ENCODE measurements at places on chromosomes 7 and 10.
A peak's percentile ranks its signal among the peaks of the same experiment; 100 is the strongest.

GRCh38 chr7:135744938-135745702, 3.5 kb downstream of the FAM180A start:
- DNase-seq: no peak

DNA sequence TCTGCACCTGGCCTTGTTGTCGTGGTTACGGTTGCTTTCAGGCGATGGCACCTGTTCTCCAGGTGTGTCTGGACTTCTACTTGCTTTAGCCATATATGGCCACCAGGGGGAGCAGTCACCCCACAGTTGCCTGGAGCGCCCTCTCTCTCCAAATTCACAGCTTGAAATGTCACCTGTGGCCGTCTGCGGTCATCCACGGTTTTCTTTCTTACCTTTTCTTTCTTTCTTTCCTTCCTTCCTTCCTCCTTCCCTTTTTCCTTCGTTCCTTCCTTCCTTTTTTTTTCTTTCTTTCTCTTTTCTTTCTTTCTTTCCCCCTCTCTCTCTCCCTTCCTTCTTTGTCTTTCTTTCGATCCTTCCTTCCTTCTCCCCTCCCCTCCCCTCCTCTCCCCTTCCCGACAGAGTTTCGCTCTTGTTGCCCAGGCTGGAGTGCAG, 150.5 kb upstream of the VKORC1L1 start:
- peak; percentile 44 for DNase-seq

GRCh38 chr7:76354516-76354915, 4.3 kb downstream of the YWHAG start:
- DNase-seq: no peak

DNA sequence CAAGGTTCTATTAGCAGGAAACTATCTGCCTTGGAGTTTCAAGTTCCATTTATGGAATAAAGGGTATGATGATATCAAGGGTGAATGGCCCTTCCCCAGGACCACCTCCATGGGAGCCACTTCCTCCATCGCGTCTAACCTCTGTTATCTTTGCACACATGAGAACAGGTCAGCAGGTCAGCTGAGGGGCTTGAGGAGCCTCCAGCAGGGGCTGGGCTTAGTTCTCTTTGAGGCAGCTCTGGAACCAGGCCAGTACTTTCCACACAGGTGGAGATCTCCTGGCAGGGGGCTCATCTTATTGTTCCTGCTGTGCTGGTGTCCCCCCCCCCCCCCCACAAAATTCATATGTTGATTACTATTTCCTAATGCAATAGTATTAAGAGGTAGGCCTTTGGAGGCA, 472.2 kb upstream of the ZMIZ1 start:
- no peak for DNase-seq

DNA sequence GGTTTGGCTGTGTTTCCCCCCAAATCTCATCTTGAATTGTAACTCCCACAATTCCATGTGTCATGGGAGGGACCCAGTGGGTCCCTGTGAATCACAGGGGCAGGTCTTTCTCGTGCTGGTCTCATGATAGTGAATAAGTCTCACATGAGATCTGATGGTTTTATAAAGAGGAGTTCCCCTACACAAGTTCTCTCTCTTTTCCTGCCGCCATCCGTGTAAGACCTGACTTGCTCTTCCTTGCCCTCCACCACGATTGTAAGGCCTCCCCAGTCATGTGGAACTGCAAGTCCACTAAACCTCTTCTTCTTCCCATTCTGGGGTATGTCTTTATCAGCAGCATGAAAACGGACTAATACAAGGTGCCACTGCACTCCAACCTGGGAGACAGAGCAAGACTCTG, 329.2 kb downstream of the TNS3 start:
- DNase-seq: no peak

DNA sequence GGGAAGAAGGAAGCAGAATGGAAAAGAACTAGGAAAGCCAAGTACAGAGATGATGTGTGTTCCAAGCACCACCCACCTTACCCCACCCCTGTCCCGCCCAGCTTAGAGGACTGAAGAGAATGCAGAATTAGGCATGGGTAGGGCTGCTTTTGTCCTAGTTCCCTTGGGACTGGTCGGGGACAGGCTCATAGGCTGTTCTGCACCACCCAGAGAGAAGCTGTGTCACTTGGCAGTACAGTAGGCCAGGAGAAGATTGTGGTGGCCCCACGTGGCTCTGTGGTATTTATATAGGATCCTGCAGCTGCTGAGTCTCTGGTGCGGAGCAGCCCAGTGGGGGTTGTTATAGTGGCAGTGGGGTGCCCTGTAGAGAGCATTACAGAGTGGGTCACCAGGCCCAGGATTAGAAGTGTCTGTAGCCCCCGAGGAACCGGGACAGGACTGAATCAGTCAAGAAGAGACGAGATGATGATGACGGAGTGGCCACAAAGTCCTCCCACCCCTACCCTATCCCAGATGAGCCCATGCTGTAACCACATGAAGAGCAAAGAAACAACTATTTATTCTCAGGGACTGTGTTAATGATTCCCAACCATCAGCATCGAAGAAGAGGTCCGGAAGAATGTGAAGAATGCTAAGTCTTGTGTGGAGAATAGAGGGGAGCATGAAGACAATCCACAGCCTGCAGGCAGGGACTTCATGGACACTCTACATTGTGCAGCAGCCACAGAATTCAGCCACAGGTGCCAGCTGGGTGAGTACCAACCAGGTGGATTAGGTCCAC, 88.9 kb downstream of the C1GALT1 start:
- DNase-seq: no peak

- no peak for DNase-seq
Observed at GRCh38 chr7:11779864-11780674, 51.9 kb downstream of the THSD7A start.

DNA sequence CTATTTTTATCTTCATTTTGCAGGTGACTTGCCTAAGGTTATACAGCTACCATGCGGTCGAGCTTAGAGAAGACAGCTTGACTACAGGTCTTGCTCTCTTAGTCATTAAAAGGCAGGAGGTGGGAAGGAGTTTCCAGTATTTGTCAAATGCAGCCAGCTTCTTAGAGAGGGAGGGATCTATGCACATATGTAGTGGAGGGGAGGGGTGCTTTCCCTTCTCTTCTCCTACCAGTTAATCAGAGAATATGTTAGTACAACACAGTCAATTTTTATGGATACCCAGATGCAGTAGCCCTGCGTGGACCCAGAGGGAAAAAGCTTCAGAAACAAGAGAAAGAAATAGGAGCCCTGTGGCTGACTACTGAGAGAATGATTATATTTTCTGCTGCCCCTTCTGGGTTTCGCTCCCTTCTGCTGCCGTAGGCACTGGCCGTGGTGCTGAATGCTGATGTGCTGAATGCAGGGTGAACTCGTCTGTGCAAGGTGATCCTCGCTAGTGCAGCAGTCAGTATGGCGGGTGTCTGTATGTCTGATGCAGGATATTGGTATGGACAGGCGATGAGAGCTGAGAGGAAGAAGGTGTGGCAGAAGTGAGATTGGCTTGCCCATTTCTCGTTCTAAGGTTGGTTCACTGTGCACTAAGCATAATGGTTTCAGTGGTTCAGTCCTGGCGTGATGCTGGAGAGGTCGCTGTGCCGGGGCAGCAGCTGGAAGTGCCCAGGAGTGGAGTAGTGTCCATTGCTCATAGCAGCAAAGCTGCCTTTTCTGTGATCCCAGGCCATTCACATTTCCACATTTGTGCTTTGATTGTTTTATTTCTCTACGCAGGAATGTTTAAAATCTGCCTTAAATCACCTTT, 189.2 kb upstream of the PODXL start:
- no peak for DNase-seq

- DNase-seq: no peak
Observed at GRCh38 chr10:48932831-48933664, 6.6 kb downstream of the LRRC18 start.

- DNase-seq: no peak
Observed at GRCh38 chr10:23869996-23870395, 338.9 kb upstream of the KIAA1217 start.

GRCh38 chr10:120511165-120511564, 54.1 kb downstream of the PLPP4 start:
- no peak for DNase-seq

DNA sequence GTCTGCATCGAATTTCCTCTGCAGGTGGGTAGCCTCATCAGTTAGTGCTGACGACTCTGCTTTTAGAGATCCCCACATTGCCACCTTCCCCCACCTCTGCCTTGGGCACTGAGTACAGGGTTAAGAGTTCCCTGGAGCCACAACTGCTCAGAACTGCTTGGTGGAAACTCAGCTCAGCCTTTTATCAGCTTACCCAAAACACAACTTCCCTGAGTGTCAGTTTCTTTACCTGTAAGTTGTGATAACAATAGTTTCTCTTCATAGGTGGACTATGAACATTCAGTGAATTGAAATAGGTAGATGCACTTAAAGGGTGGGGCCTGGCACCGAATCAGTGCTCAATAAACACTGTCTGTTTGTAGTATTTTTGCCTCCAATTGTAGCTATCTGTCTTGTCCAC, 11.3 kb downstream of the ASB13 start:
- DNase-seq: no peak

DNA sequence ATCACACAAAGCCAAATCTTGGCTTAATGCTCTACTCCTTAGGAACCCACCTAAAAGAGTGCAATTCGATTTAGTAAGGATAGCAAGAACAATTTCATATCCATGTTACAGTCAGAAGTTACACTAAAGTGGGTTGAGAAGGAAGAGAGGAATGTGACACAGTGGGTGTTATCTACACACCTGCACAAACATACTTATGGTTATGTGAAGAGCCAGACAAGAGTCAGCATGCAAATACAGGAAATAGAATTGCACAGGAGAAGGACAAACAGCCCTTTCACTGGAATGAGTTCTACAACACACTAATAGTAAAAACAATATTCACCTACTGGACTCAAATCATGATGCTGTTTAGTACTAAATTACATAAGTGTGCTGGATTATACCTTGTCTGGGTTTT, 262.8 kb downstream of the DGKB start:
- no peak for DNase-seq

DNA sequence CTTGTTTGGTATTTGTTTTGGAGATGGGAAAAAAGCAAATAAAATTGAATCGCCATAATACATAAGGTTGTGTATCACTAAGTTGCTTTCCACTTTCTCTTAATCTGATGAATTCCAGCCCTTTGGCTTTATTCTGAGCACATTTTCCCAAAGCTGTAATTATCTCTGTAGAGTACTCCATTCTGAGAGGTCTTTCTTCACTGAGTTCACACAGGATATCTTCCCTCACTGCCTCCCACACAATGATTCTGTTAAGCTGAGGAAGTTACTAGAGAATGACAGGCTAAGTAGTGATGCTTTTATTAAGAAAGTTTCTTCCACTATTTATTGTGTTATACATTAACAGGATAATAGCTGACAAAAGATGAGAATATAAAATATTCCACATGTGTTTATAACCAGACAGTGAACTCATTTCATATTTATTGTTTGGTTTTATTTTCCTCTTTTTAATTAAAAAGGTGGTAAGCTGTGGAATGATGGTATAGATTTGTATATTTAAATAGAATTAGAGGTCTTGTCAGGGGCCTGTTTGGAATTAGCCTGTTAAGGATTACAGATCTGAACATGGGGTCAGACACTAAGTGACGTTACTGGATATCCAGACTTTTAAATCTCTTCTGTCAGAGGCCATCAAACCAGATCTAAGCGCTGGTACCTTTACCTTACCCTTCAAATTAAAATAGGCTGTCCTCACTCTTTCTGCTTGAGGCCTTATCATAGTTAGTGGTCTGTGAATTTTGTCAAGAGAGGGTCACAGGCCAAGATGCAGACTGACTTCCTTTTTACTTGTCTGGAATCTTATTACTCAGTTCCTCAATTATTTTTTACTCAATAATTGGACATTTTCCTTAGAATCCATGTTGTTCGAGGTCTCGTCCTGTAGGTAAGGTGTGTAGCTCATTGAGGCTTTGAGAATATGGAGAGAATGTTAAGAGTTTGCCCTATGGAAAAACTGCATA, 8.4 kb downstream of the PLXDC2 start:
- no peak for DNase-seq

GRCh38 chr7:147524726-147525250, 1065.8 kb upstream of the C7orf33 start:
- no peak for DNase-seq

DNA sequence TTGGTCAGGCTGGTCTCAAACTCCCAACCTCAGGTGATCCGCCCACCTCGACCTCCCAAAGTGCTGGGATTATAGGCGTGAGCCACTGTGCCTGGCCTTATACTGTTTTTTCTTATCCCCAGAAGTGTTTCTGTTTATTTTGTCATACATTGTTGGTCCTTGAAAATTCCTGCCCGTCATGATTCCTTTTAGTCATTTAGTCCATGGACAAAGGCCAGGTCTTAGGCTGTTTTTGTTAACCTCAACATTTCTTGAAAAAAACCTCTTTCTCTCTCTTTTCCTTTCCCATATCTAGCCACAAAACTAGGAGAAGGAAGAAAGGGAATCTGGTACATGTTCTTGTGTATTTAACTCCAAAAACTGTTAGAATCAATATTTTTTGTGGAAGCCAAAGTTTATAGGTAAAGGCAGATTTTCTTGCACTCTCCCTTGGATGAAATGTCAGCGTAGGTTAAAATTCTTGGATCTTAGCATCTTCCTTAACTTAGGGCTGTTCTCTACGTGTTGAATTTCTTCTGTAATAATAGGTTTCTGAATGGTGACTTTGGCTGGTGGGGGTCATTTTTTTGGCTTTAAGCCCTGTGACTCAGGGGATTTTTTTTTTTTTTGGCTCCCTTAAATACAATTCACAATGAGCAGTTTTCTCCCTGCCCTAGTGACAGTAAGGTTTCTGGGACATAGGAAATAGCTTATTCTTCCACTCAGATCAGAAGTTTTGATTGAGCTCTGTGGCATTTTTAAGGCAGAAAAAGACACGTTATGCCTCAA, 500.8 kb downstream of the AUTS2 start:
- no peak for DNase-seq

GRCh38 chr7:74306730-74307469, 17.7 kb downstream of the CLIP2 start:
- DNase-seq: no peak

GRCh38 chr10:95755511-95756004, 405 bp upstream of the ENTPD1 start:
- no peak for DNase-seq

DNA sequence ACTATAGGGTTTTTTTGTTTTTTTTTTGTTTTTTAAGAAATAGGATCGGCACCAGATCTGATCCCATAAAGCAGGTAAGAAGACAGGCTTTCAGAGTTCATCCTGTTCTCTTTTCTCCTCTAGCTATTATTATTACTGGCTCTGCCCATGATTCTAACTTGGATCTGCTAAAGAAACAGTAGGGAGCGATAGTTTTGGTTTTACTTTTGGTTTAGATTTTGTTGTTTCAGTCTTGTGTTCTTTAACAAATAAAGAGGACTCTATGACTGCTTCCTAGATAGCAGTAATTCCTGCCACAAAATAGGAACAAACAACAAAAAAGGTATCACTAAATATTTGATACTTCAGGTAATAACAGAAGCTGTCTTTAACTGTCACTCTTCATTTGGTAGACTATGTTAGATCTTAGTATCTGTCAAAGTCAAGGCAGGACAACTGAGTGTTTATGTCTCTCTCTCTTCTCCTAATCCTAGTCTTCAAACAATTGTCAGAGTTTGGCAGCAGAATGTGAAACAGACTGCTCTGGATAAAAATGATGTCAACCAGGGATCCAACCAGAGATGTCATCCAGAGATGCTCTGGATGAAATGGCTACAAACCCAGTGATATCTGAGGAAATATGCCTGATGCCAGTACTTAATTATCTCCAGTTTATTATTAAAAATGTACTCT, 99.8 kb downstream of the KMT2C start:
- no peak for DNase-seq
